ENCODE measurements at places on chromosomes 11 and 22.

DNA sequence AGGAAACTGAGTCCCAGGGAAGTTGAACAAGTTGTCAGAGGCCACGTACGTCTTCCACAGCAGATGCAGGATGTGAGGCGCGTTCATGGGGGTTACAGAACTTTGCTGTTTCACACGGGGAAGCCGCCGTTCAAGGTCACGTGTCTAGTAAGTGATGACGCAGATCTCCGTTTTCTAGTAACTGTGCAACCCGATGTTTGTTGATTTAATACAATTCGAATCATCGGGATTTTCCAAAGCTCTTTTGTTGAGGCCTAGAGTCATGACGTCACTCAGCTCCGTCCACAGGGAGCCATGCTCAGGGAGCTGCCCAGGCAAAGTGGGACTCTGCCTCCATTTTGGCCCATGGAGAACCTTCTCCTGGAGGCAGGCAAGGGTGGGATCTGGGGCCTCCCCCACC lies 1121.8 kb downstream of the TBC1D22A start:
- DNase-seq = no peak

DNA sequence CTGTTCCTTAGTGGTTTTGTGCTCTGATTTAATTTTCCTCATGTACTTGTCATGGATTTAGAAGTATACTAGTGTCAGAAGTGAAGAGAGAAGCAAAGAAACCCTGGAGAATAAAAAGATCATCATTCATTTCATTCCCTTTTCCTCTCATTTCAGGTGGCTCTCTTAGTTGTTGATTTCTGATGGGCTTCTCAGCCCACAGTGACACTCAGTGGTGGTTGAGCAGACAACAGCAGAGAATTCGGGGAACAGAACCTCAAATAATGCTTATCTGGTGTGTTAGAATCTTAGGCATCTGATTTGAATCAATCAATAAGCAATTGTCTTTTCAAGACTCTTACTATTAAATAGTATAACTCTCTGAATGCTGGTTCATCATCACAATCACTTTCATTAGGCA lies 1289.4 kb downstream of the FAM181B start:
- no peak for DNase-seq

- no peak for DNase-seq
Observed at GRCh38 chr11:118334745-118335144, 7.8 kb downstream of the CD3D start.

DNA sequence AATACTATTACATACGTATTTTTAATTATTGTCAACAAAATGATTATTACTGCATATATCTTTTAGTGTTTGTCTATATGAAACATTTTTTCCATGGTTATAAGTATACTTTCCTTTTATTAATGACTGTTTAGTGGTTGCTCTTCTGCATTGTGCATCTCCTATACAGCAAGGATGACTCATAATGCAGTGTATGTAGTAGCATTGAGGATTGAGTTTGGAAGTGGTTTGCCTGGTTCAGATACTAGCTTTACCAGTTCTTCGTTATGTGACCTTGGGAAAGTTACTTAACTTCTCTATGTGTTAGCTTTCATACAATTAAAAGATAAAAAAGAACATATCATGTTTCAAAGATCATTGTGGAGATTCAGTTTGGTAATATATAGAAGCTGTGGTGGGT lies 44.1 kb downstream of the CHORDC1 start:
- no peak for DNase-seq

DNA sequence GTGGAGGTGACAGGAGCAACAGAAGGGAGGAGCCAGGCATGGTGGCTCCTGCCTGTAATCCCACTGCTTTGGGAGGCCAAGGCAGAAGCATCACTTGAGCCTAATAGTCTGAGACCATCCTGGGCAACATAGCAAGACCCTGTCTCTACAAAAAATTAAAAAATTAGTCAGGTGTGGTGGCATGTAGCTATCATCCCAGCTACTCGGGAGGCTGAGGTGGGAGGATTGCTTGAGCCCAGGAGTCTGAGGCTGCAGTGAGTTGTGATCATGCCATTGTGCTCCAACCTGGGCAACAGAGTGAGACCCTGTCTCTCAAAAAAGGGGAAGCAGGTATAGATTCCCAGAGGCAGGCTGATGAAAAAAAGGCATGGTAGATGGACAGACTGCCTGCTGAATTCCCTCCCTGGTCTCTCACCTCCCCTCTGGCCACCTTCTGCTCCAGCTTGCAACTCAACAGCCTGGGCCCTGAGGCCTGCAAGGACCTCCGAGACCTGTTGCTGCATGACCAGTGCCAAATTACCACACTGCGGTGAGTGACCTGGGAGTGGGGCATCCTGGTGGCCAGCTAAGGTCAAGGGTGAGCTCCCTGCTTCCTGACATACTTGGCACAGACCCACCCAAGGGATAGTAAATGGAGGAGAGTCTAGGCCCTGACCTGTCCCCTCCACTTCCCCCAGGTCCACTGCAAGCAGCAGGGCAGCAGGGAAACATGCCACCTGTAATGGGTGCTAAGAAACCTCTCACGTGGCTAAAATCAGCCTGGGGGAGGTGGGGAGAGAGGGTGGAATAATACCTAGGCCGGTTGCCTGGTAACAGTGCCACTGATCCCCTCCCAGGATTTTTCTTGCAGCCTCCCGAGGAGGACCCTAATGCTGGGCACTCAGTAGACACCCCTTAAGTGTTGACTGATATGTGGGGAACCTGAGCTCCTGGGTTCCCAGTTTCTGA lies 4.3 kb upstream of the NHERF4 start:
- DNase-seq = no peak

- no peak for DNase-seq
Observed at GRCh38 chr11:75563978-75564552, 2.0 kb downstream of the SERPINH1 start.

- no peak for DNase-seq
Observed at GRCh38 chr11:124176925-124177715, 6.0 kb upstream of the OR10D3 start.

GRCh38 chr11:13486926-13487660 lies 8.7 kb downstream of the PTH start:
- DNase-seq = peak; percentile 63

DNA sequence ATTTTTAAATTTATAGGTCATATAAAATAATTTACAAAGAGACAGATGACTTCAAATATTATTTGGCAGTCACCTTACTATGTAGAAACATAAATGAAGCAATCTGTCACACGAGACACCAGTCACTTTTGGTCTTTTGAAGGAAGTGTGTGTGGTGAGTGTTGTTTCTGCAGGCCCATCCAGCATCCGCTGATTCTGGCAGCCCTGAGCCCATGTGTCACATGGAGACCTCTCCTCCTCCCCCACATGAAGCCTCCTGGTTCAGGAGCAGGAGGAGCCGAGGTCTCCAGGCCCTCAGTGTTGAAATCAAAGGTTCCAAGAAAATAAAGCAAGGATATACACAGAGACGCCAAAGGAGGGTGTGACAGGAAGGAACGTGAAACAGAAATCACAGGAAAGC lies 60.1 kb downstream of the ARFGAP3 start:
- no peak for DNase-seq

DNA sequence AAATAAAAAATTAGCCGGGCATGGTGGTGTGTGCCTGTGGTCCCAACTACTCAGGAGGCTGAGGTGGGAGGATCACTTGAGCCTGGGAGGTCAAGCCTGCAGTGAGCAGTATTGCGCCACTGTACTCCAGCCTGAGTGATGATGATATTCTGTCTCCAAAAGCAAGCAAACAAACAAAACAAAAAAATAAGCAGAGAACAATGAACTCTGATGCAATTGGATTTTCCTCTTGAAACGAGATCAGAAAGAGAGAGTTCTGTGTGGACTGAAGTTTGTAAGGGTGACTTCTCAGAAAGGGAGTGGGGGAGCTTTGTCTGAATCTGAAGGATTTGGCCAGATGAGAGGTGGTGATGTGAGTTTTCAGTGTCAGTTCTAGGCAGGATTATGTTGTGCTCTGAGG lies 6.0 kb upstream of the TMEM123 start:
- no peak for DNase-seq

DNA sequence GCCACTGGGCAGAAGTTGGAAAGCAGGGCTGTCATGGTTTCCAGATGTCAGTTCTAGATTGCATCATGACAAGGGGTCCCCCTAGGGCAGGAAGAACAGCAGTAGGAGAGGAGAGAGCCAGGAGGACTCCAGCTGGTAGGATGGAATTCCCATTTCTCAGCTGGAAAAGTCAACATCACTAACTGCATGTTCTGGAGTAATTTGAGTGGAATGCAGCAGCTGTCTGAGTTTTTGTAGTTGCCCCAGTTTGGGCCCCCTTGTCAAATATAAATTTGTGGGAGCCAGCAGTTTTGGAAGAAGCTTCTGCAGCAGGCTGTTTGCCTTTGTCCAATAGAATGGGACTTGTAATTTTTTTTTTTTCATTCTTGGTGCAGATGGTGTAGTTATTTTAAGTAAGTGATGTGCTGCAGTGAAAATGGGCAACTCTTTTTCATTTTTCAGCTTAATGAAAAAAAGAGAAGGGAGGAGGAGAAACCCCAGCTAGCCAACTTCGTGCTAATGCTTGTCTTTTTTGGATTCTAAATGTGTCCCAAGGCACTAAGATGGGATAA lies 86.9 kb downstream of the LDLRAD3 start:
- no peak for DNase-seq

- DNase-seq = no peak
Observed at GRCh38 chr22:50542416-50542927, 3.2 kb upstream of the KLHDC7B start.

DNA sequence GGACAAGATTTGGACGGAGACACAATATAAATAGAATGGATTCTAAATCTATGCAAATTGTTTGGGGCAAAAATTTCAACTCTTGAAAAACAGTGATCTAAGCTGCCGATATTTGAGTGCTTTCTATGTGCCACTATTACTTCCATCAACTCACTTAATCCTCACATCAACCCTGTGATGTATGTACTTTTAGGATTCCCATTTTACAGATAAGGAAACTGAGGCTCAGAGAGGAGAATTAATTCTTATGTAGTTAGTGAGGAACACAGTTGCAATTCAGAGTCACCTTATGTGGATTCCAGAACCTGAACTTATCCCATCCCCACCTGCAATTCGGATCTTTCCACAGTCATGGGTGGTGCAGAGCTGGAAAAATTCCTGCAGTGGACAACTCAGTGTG lies 60.3 kb downstream of the TSPAN18 start:
- no peak for DNase-seq

DNA sequence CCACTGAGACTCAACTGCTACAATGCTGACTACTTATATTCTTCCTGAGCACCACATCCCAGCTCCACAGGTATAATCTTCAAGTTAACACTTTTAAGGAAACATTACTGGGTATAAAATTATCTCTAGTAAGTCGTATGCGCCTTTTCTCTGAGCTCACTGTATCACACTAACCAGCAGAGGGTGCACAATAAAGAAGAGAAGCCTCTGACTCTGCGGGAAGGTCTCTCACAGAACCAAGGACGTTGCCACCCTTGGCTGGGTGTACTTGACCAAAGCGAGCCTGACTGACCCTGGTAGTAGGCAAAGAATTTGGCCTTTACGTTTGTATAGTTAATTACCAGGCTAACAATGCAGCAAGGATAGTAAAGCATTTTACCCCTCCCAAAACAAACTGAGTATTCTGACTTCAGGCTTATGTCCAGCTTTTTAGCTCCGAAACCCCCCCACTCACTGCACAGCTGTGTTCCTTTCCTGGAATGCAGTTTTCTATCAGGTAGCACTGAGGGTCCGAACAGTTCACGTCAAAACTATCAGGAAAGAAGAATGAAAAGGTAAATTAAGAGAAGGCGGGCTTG lies at the start of gene BTBD18:
TSS of gene BTBD18 (minus strand) at position 144 of the 578 bp plus-strand sequence. CDS start 631 bp downstream, outside the sequence.
- DNase-seq = no peak

- no peak for DNase-seq
Observed at GRCh38 chr22:36492109-36492508, 10.7 kb upstream of the TXN2 start.

DNA sequence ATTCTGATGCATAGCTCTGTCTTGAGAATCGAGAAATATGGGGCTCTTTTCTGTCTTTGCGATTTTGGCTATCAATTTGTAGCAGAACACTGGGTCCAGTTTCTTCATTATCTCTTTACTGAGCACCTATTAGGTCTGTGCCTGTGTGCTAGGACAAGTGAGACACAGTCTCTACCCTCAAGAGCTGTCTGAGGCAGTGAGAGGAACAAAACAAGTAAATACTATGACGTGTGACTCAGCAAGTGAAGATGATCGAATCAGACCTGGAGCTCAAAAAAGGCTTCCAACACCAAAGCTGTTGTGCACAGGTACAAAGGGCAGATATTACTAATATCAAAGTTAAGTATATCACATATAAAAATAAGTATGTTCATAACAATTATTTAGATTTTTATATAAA lies 52.4 kb downstream of the LGR4 start:
- no peak for DNase-seq

DNA sequence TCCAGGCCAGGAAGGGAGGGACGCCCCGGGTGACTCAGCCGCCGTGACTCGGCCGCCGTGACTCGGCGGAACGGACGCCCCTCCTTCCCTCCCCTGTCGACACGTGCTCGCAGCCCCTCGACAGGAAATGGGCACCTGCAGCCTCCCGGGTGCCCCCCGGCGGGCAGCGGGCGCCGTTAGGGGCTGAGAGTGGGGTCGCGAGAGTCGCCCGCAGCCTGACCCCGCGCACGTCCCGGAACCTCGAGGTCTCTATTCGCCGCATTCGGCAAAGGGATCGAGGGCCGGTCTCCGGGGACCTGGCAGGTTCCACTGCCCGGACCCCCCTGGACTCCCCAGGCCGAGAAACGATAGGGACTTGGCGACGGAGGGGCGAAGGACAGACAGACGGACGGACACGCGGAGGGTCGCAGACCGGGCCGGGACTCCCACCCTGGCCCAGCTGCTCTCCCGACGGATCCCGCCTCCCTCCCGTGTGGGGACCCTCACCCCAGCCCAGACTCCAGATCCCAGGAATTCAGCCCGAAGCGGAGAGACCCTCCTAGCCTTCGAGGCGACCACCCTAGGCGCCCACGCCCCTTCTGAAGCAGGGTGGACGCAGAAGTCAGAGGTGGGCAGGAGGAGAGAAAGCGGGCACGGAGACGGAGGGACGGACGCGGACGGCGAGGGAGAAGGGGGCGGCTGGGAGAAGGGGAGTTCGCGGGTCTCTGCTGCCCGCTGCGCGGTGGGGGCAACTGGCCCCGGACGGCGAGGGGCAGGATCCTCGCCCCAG lies 648 bp downstream of the FOSL1 start:
- peak; percentile 85 for DNase-seq

DNA sequence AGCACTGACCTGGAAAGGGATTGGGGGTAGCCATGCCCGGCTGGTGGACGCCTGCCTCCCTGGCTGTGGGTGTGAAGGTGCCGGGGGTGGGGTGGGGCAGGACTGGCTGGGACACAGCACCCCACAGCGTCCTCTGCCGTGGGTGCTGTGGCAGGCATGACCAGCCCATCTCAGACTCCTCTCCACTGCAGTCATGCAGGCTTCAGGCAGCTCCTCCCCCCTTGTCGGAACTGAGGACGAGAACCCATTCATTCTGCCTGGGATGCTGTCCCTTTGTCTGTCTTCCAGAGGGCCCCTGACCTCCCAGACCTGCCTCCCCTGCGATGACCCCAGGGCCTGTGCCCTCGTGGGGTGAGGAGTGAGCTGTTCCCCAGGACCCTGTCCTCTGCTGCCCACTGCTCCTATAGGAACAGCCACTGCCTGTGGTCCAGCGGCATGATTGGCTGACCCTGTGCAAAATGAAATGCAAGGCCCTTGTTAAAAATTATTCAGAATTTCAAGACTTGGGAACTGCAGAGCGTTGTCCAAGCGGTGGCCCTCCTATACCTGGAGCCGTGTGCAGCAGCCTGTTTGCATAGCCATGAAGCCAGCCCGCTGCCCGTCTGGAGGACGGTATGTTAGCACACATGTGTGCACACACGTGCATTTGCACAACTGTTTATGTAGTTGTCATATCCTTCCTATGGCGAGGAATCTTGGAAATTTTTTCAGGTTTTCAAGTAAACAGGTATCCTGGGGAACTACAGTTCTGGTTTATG lies 1122.3 kb downstream of the BRD1 start:
- DNase-seq = no peak

GRCh38 chr22:48804811-48805301 lies 1022.8 kb downstream of the BRD1 start:
- no peak for DNase-seq
